ENCODE measurements at places on chromosomes 12 and 14.

DNA sequence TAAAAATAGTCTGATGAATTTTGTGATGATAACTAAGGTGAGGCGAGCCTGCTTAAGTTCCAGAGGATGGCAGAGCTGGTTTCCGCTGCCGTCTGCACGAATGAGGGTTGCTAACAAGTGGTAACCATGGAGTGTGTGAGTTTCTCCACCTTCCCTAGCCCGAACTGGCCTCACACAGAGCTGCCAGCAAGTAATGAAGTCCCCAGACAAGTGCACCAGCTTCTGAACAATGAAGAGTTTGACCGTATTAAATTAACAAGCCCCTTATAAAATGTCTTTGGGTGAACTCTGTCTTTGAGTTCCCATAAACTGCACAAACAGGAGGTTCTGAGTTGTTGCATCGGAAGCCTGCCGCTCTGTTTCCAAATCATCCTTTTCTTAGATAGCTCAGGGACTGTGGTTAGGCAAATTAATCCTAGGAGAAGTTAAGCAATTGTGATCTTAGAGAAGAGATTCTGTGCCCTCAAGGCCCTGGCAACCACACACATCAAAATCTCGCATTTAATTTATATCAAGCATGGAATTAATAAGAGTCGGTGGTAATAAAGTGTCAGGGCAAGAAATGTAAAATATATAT lies 274.1 kb upstream of the DAAM1 start:
- no peak for DNase-seq

- no peak for DNase-seq
Measured at GRCh38 chr14:104697892-104698583, 8.6 kb downstream of the INF2 start.

GRCh38 chr14:99875836-99876235 lies 82.6 kb downstream of the EML1 start:
- no peak for DNase-seq

GRCh38 chr14:66152747-66153146 lies 333.4 kb upstream of the CCDC196 start:
- DNase-seq = no peak

- no peak for DNase-seq
Measured at GRCh38 chr12:59069516-59069915, 149.2 kb upstream of the LRIG3 start.

DNA sequence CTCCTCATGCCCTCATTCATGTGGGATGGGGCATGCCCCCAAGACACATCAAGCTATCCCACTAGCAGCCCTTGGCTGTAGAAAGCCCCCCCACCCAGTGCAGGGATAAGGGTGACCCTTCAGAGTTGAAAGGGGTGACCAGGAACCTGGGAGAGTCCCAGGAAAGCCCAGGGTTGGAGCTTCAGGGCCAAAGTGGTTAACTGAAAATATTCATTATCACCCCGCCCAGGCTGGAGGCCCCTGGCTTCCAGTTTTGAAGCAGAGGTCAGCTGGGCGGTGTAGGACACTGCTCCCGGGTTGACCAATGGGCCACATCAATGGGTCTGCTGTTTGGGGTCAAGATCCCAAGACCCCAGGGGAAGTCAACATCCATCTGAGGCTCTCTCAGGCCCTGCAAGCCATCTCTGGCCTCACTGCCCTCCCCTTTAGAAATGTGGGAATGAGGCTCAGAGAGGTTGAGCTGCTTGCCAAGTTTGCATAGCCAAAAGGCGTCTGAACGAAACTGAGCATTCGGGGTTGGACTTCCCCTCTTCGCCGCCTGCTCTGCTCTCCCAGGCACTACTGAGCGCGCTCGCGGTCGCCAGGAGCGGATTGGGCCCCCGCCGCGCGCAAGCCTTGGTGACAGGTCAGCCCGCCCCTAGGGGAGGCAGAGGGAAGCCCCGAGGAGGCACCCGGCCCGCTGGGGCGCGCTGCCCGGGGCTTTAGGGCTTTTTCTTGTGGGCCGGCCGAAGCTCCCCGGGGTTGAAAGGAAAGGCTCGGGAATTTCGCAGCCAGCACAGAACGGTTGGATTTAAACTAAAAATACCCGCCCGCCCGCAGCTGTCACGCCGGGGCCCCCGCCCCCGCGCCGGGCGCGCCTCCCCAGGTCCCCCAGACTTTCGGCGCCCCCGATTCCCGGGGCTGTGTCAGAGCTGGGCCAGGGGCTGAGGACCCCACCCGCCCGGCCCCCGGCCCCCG lies 576 bp downstream of the SYNE3 start:
- DNase-seq = peak; percentile 90

DNA sequence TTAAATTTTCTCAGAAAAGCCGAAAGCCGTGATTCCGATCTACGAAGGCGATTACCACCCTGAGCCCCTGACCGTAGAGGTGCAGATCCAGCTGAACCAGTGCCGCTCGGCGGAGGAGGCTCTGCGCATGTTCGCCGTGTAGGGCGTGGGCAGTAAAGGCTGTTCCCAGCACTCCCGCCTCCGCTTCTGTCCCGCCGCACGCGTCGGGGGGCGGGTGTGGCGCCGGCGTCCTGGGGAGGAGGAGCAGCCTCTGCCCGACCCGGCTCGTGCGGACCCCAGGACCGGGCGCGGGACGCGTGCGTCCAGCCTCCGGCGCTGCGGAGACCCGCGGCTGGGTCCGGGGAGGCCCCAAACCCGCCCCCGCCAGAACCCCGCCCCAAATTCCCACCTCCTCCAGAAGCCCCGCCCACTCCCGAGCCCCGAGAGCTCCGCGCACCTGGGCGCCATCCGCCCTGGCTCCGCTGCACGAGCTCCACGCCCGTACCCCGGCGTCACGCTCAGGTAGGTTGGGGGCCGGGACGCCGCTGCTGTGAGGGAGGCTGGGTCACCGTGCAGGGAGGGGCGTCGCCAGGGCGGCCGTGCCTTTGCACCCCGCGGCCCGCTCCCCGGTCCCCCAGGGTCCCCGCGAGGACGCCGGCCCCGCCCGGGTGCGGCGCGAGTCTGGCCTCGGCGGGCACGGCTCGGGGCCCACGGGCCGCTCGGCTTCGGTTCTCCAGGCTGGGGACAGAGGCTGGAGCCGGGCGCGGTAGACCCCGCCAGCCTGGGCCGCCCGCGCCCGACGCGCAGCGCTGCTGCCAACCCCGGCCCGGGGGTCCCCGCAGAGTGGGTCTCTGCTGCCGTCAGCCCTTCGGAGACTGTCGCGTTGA lies at the start of gene B3GNT4:
Gene B3GNT4 (plus strand): TSS at position 409 of the 866 bp plus-strand sequence. CDS start 910 bp downstream, outside the sequence.
- peak; percentile 72 for DNase-seq

DNA sequence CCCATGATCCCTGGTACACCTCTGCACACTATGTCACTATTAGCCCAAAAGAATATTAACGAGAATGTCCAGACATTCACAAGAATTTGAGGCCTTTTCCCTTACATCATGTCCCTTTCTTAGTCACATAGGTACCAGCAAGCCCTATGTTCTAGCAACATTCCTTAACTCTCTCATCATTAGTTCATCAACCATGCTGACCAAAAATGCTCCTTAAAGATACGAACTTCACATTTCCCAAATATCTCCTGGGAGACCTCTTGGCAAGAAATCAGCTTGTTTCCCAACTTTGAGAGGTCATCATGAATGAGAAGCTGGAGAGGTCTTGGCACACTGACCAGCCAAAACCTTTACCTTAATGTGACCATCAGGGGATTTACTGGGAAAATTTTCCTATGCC lies 4.6 kb downstream of the SALL2 start:
- DNase-seq = no peak

- no peak for DNase-seq
Measured at GRCh38 chr12:30993766-30994165, 67.2 kb downstream of the TSPAN11 start.

GRCh38 chr12:13891902-13892301 lies 89.5 kb downstream of the GRIN2B start:
- DNase-seq = no peak

- no peak for DNase-seq
Measured at GRCh38 chr12:110744601-110745264, 2.0 kb upstream of the PPP1CC start.

DNA sequence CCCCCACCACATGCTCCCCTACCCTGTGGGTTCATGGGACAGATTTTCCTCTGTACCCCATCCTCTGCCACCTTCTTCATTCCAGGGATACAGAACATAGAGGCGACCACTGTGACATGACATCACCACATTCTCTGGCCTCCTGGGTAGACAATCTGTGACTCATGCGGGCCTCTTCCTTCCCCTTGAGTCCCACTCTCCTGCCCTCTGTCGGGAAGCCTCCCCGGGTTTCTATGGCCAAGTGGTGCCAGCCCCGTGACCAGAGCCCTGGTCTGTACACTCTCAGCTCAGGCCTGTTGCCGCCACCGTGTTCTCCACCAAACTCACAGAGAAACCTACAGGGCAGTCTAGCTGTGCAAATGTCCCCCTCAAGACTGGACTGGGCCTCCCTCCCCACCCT lies 8.0 kb downstream of the CLMN start:
- no peak for DNase-seq

- no peak for DNase-seq
Measured at GRCh38 chr14:104654119-104654518, 35.3 kb upstream of the INF2 start.

- DNase-seq = no peak
Measured at GRCh38 chr14:49863487-49864281, 11.1 kb upstream of the NEMF start.

GRCh38 chr12:94509317-94509716 lies 49.6 kb upstream of the CEP83 start:
- no peak for DNase-seq

DNA sequence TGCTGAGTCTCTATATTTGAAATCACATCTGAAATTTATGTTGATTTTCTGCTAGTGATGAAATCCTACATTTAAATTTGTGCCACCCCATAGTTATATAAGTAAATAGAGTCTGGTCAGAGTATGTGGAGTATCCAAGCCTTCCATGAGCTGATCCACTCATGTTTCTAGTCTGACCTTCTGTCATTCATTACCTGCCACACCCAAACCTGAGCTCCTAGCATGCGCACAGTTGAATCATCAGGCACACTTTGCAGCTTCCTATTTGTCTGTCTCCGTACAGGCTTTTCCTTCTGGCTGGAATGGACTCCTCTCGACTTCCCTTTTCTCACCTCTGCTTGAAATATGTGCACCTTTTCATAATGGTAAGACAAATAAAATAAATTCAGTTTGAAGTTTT lies 45.3 kb upstream of the LRIG3 start:
- DNase-seq = no peak

DNA sequence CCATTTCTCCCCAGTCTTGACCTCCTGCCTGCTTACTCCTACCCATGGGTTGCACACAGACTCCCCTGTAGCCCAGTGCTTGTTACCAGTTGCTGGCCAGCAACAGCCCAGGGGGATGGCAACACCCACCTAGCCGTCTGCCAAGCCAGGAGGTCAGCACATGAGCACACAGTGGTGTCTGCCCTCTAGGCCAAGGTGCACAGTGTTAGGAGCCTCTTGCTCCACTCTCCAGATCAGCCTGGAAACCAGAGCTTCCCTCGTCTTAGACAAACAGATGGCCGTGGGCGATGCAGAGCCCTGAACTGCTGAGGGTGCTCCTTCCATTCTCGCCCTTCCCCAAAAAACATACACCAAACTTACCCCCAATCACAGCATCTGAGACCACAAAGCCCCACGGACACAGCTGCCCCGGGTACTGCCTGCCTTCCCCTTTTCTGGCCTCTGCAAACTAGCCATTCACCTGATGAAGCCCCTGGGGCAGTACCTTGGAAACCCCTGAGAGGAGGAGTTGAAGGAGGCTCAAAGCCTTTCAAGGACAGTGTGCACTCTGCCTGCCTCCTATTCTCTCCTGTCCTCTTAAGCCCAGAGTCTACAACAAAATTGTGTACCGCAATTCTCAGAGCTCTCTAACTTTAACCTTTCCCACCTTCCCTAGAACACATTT lies 1.0 kb upstream of the GPD1 start:
- no peak for DNase-seq

DNA sequence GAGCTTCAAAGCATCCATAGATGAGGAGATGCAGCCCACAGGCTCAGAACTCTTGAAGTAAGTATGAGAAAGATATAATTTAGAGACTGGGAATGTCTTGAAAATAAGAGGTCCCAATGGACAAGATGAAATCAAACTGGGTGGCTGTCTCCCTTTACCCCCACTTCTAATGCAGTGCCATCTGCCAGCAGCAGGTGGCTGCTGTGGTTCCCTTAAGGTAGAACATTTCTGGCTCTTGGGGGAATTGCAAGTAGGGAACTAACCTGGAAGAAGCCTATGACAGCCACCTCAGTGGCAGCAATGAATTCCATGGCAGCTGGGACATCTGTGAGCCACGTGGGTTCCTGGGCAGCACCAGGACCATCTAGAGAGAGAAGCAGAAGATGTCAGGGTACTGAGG lies 648 bp downstream of the ERP27 start:
- no peak for DNase-seq

DNA sequence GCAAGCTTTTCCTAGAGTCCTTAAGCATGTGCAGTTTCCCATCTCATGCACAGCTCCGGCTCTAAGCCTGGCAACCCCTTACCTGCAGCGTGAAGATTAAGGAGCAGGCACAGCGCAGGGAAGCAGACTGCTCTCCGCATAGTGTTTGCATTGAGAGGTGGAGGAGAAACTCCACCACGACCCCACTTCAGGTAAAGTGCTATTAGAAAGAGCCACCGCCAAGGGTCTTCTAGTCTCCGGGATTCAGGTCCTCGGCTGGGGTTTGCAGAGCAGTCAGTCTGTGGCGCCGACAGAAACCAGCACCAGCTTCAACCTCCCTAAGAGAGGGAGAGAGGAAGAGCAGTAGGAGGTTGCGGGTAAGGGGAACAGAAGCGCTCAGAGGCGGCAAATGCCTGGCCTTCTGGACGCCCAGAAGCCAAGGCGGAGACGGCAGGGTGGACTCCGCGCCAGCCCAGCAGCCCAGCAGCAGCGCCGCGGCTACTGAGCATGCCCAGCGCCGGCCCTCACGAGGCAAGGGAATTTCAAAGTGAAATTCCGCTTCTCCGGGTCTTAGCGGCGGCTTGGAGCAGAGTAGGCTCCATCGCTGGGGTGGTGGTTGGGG lies at the start of gene PTPRR:
Gene PTPRR (minus strand): TSS at position 488 of the 601 bp plus-strand sequence. CDS start 348 bp downstream, at position 140.
- no peak for DNase-seq

- DNase-seq = no peak
Measured at GRCh38 chr14:92596331-92596907, 82.8 kb downstream of the RIN3 start.

DNA sequence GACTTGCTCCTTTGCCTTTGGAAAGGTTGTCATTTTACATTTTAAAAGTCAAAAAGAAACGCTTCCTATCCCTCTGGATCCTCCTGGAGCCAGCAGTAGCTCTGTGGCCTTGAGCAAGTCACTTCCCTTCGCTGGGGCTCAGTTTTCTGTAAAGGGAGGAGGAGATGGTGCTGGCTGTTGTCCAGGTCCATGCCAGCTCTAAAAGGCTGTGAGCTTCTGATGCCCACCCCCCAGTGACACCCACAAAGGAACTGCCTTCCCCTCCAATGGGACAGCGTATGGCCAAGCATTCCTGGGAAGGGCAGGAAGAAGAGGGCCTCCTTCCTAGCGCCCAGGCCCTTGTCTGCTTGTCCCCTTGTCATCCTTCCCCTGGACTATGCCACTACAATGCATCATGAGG lies 81.5 kb downstream of the NTF3 start:
- no peak for DNase-seq

DNA sequence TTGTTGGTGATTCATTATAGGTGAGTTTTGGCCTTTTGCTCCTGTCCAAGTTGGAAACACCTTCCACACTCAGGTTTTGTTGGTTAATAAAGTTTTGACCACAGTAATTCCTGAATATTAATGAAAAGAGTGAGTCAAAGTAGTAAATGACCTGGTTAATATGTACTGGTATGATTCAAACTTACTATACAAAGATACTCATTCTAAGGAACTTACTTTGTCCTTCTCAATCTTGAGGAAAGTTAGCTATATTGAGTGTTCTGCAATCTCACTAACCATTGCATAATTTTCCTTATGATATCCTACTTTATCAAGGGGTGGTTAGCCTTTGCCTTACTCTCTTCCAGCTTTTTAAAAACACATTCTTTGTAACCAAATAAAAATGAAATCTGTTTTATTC lies 20.9 kb upstream of the HECTD1 start:
- DNase-seq = no peak

GRCh38 chr14:68879841-68880575 lies 87.1 kb upstream of the ZFP36L1 start:
- DNase-seq = no peak

Measured in activated CD4-positive, alpha-beta T cell treated with anti-CD3 and anti-CD28 coated beads for 48 hours (primary cell).